IPS-NIHi11 (cell line): ENCODE measurements at places on chromosomes 3 and 15.

GRCh38 chr15:38454696-38455090, 766 bp downstream of the FAM98B start:
- DNase-seq: no peak

GRCh38 chr3:143329567-143330211, 210.1 kb downstream of the CHST2 start:
- no peak for DNase-seq

DNA sequence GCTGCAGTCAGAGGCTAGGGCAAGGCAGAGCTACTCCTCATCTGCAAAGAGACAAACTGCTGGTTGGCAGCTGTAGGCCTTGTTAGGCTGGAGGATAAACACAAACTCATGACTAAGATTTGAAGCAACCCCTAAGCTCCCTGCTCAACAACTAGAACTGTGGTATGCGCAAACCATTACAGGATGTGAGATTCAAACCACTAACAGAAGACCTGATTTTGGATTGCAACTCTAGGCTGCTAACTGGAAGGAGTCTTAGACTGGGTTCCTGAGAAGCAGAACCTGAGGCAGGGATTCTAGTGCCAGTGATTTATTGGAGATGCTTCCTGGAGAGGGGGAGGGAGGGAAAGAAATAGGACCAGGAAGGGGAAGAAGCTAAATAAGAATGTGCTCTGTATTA, 22.5 kb downstream of the CCR4 start:
- no peak for DNase-seq

DNA sequence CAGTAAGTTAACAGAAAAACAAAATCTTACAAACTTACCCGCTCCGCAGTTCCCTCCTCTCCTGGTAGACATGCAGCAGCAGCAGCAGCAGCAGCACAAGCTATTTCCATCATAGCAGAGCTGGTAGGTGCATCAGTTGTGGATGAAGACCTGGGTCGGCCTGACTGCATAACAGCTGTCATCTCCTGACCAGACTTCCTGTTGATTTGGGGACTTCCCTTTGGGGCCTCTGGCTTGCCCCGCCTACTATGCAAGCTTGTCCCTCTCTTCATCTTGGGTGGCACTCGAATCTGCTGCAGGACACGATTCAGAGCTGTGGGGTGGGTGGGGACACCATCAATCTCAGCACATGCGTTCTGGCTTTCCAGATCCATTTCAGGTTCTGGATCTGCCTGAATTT, 65.7 kb downstream of the TMCC1 start:
- DNase-seq: no peak

- no peak for DNase-seq
Observed at GRCh38 chr3:70832834-70833205, 520.4 kb upstream of the MDFIC2 start.

DNA sequence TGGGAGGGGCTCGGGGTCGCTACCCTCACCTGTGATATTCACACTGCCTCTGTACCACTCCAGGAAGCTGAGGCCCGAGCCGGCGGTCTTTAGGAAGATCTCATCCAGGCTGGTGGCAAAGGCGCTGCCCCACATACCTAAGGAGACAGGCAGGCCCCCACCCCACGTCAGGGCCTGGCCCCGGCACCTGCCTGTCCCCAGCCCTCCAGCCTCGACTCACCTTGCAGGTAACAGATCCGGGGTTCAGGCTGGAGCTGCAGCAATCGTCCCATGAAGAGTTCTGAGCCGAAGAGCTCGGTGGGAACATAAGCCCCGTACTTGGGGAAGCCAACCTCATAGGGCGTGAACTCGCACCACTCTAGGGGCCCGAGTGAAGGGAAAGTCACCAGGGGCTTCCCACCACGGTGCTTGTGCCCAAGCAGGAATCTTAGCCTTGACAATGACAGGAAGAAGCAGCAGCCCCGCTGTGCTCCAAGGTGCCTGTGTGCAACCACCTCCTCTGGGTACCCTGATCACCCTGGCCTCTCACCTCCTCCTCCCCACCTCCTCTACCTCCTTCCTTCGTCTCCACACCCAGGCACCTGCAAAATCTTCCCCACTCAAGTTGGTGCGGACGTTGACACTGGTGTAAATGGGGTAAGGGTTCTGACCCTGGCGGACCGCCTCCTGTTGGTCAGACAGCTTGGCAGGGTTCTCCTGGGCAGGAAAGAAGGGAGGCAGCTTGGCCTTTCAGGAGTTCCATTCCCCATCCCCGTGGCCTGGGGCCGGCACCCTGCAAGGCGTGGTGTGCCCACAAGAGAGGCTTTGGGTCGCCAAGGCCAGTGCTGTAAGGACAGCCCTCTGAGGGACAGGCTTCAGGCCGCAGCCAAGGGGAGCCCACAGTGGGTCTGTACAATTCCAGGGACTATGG, 10.6 kb downstream of the PLA2G4F start:
- no peak for DNase-seq

GRCh38 chr3:30655187-30655812, 48.9 kb downstream of the TGFBR2 start:
- DNase-seq: no peak

DNA sequence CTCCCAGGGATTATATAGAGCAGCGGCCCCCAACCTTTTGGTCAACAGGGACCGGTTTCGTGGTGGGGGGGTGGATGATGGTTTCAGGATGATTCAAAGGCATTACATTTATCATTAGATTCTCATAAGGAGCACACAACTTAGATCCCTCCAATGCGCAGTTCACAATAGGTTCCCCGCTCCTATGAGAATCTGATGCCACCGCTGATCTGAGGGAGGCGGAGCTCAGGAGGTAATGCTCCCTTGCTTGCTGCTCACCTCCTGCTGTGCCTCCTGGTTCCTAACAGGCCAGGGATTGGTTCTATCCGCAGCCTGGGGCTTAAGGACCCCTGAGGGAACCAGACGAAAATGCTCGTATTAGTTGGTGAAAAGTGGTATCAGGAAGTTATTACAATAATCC, 1.3 kb upstream of the HACD2 start:
- peak; percentile 61 for DNase-seq
